Stromal cell of bone marrow (primary cell): ENCODE measurements at places on chromosomes 3 and 15.

DNA sequence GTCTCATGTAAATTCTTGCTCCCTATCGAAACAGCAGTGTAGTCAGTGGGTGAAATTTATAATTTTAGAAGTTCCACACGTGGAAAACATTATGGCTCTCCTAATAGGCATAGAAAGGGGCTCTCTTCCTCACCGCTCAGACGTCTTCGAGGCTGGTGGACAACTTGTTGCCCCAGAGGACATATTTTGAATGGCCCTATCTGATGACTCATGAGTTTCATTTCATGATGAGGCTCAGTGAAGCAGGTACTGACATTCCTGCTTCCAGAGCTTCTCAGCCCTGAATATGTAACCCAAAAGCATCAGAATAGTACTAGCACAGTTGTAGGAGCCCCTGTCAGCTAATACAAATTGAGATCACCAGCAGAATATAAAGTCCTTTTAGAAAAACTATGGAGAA, 117.9 kb downstream of the HERC1 start:
- DNase-seq = no peak

- no peak for DNase-seq
Measured at GRCh38 chr15:88908697-88909621, 4.2 kb downstream of the MFGE8 start.

DNA sequence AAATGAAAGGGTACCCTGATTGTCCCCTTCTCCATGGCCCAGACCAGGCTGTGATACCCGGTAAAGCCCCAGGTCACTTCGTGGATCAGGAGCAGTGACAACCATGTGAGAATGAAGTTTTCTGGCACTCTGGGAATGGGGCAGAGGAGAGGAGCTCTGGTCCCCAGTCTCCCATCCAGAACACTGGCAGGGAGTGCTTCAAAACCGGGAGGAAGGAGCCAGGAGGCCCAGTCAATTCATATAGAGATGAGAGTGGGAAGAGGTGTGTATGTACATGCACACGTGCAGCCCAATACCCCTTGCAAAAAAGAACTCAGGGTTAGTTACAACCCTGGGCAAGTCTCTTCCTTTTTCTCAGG, 101.4 kb upstream of the TLE3 start:
- DNase-seq = no peak

- no peak for DNase-seq
Measured at GRCh38 chr3:146227486-146227885, 23.4 kb downstream of the PLSCR4 start.

DNA sequence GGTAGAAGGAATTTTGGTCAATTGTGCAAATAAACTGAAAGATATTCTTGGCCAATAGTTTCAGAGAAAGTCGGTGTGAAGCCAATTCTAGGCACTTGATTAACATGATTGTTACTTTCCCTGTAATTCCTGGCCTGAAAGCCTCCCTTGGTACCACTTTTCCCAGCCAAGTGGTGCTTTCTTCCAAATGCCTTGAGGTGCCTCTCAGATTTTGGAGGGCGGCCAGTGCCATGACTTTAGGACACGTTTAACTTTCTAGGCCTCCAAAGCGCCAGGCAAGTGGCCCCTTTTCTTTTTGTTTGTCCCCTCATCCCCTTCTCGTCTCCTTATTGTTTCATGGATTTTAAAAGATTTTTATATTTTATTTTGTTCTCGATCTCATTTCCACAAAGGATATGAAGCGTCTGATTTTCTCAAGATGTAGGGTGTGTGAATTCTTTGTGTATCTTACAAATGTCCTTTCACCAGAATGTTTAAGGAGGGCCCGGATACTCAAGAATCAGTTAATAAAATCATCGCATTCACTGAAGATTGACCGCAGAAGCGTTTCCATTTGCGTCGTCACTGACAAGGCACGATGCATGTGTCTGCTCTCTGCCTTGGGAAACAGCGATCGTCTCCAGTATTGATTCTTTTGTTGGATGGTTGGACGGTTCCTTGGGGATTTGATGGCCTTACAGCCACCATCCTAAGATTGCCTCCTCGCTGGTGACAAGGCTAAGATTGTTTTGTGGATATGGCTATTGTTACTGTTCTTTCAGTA, 87.8 kb downstream of the ASB7 start:
- DNase-seq = no peak

GRCh38 chr3:140103166-140103565, 168.2 kb downstream of the CLSTN2 start:
- DNase-seq = no peak

DNA sequence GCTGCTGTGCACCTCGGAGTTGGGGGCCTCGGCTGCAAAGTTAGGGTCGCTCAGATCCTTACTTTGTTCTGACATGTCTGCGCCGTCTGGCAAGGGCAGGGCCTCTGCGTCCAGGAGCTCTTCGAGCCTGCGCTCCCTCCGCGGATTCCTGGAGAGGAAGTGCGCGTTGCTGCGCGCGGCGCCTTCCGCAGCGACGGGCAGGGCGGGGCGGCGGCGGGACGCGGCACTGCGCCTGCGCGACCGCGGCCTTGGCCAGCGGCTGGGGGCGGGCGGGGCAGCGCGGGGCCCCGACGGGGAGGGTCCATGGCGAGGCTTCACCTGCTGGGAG, at the start of gene NDN:
NDN (minus strand) TSS at position 163 of the 328 bp plus-strand sequence; CDS start at position 75, 88 bp downstream.
- peak; percentile 28 for DNase-seq

- no peak for DNase-seq
Measured at GRCh38 chr3:101781166-101781565, 2.2 kb downstream of the NXPE3 start.

GRCh38 chr3:67580430-67581000, 73.9 kb downstream of the SUCLG2 start:
- DNase-seq = no peak

GRCh38 chr3:167895684-167896083, 160.2 kb downstream of the SERPINI1 start:
- no peak for DNase-seq

GRCh38 chr15:62394079-62394478, 229.0 kb upstream of the C2CD4B start:
- no peak for DNase-seq

- peak; percentile 43 for DNase-seq
Measured at GRCh38 chr3:187616307-187616972, 53.8 kb downstream of the SST start.

- DNase-seq = peak; percentile 44
Measured at GRCh38 chr15:80929225-80929624, 60.4 kb downstream of the MESD start.

GRCh38 chr15:38069511-38070011, 135.1 kb downstream of the TMCO5A start:
- peak; percentile 95 for DNase-seq

GRCh38 chr3:11624161-11624560, 19.6 kb downstream of the VGLL4 start:
- no peak for DNase-seq

DNA sequence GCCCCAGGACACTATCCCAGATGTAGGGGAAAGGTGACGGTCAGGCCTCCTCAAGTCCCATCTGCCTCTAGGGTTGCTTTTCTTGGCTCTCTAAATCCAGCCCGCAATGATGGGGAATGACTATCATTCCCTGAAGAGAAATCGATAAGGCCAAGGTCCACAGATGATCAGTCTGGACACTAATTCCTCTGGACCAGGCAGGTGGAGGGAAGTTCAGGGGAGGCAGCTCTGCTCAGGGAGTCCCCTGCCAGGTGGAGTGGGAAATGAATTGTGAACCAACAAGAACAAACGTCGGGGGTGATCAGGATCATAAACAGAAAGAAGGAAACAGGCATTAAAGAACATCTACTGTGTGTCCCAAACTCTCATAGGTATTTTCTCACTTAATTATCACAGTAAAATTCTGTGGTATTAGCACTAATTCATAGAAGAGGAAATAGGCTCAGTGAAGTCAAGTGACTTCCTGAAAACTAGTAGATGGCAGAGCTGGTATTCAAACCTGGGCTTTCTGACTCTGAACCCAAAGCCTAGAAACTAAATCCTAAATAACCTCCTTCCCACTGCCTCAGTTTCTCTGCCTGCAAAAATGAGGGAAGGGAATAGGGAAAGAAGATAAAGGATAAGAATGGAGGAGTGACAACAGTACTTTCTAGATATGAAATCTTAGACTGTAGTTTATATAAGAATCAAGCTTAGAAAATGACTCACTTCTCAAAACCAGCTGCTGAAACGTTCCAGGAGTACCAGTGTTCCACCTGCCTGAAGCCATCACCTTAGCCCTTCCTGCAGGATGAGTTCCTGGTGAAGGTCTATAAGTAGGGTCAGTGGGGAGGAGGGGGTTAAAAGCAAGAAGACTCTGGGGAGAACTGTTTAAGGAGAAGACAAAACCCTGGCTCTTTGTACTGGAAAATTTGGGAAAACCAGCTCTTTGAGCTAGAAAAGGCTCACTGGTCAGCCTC, 7.5 kb downstream of the BMF start:
- DNase-seq = no peak

DNA sequence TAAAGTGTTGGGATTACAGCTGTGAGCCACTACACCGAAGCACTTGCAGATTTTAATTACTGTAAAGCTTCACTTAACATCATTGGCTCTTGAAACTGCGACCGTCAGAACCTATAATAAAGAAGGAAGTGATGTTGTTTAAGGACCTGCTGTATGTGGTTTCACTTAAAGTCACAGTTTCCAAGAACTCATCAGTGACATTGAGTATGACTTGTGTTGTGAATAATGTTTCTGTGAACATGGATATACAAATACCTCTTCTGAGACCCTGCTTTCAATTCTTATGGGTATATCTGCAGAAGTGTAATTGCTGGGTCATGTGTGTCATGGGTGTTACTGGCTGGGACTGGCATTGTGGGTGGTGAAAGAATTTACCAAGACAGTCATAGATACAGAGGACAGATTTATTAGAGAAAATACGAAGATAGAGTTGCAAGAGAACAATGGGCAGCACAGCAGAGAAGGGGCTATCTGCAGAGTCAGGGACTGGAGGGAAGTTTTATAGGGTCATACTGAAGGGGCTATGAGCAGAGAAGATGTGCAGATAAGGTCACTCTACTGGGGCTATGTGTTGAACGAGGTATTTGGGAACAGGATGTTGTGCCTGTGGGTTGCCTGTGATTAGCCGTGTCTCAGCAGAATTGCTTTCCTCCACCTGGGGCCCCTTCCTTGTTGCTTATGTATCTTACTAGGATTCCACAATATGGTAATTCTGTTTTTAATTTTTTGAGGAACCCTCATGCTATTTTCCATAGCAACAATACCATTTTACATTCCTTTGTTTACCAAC, 4.5 kb downstream of the NDUFB5 start:
- no peak for DNase-seq

- no peak for DNase-seq
Measured at GRCh38 chr3:55654123-55654760, 167.1 kb upstream of the WNT5A start.

- DNase-seq = no peak
Measured at GRCh38 chr3:46895204-46895660, 17.7 kb downstream of the PTH1R start.

- DNase-seq = no peak
Measured at GRCh38 chr15:90545095-90545494, 15.4 kb downstream of the CRTC3 start.

DNA sequence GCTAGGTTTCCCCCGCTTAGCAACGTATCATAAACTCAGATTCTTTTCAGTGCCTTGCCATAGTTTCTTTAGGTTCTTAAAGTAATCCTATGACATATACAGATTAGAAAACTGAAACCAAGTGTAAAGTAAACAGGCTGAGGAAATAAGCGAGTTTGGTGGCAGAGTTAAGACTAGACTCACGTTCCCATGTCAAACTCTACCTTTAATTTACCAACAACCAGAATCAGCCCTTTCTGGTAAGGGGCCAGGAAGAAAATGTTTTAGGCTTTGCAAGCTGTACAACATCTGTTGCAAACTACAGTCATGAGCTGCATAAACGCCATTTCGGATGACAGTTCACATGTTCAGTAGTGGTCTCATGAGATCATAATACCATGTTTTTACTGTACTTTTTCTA, 128.0 kb upstream of the PRICKLE2 start:
- DNase-seq = no peak

GRCh38 chr3:41652931-41653330, 309.0 kb downstream of the ULK4 start:
- no peak for DNase-seq

- no peak for DNase-seq
Measured at GRCh38 chr15:26455828-26456227, 317.0 kb downstream of the GABRB3 start.

GRCh38 chr3:50347187-50347813, 1.8 kb upstream of the ZMYND10 start:
- no peak for DNase-seq

GRCh38 chr3:111373861-111374260, 168.1 kb upstream of the CD96 start:
- no peak for DNase-seq

DNA sequence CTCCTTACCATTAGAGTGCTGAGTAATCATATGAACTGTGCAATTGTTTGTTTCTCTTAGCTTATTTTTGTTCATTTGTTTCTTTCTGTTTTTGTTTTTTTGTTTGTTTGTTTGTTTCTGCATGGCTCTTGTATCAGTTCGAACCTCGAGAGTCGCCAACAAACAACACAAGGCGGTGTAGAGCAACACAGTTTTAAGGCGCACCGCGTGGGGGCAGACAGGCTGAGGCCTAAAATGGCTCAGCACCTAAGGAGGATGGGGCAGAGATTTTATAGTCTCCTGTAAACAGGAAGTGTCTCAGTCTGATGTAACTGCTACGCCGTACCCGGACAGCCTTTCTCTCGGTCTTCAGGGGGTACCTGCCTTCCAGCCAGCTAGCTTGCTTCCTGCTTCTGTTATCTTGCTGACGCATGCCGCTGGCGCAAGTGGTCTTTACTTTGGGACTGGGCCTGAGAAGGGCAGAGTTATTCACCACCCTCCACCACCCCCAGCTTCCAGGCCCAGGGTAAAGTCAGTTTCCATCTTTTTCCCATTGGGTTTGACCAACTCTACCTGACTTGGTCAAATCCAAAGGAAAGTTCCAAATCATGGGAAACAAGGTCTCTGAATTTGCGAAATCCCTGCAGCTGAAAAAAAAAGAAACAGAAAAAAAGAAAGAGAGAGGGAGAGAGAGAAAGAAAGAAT, 25.8 kb upstream of the MFGE8 start:
- DNase-seq = no peak

- peak; percentile 68 for DNase-seq
Measured at GRCh38 chr3:173397161-173398110, at the start of gene NLGN1. Gene NLGN1 (plus strand): TSS chr3:173397744.

- no peak for DNase-seq
Measured at GRCh38 chr3:186589856-186590579, 19.5 kb downstream of the DNAJB11 start.

DNA sequence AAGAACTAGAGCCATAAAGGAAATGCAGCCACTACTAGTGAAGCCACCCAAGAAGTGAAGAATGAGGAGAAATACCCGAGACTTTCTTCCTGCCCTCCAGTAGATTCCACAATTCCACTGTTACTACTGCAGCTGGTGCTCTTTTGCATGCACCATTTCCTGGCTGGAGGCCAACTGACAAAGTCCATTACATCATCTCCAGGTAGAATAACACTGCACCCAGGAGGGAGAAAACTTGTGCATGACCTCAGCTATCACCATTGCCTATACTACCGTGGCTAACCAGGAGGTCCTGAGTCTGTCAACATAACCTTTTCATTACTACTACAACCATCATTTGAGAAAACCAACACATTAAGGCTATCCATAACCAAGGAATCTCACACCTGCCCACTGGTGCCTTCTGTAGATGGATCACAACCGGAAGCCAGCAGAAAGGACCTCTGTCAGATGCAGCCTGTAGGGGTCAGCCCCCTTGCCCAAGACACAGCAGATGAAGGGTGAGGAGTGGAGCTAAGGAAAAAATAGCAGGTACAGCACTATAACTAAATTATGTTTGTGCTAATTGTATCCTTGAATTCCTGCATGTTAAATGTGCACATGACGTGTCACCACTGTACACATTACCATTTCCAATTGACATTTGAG, 200.8 kb upstream of the C2CD4B start:
- no peak for DNase-seq
